ENCODE measurements at places on chromosomes 3 and 15.
A peak's percentile ranks its signal among the peaks of the same experiment; 100 is the strongest.

DNA sequence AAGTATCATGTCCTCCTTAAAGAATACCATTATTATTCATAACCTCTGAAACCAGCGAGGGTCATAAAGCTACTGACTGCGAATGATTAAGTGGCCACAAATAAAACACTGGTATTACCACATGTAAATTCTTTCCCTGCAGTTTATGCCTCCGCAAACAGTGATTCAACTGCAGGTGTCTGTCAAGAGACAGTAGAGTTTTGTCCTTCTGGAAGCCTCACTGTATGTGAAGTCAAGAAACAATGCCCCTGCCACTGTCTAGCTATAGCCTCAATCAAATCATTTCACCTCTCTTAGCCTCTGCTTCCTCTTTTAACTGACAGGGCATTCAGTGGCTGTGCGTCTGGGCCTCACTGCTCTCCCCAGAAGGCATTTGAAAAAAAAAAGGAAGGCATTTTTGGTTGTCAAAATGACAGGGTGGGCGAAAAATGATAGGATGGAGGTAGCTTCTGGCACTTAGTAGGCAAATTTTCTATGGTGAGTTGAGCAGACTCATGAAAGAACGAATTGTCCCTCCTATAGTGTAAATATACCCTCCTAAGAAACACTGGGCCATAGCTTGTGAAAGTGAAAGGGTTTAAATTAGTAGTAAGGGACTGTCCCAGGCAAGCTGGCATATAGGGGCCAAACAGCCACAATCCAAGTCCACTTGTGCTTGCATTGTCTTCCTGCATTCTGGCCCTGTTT, 66.7 kb downstream of the FILIP1L start:
- DNase-seq: peak; percentile 82

GRCh38 chr15:69116391-69116790, 44.0 kb upstream of the GLCE start:
- no peak for DNase-seq

DNA sequence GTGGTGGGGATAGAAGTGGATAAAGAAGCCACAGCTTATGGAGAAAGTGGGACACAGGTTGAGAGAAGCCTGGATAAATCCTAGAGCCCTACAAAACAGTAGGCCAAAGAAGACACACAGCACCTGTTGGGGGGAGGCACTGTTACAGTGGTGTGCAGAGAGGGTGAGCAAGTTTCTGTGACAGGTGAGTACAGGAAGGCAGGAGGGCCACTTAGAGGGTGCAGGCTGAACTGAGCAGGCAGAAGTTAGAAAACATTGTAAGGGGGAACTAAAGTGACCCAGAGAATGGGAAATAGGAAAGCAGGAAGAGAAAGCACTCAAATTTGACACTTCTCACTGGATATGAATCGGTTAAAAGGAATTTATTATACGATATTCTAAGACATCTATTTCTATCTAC, 146.1 kb upstream of the TMCO5A start:
- no peak for DNase-seq

DNA sequence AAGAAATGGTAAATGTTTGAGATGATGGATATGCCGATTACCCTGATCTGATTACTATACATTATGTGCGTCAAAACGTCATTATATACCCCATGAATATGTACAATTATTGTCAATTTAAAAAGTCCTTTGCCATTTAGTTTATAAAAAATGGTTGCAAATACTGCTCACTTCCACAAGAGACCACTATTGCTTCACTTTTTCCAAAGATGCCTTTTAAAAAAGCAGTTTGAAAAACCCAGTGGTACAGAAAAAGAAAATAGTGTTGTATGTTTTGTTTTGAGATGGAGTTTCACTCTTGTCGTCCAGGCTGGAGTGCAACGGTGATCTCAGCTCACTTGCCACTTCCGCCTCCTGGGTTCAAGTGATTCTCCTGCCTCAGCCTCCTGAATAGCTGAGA, 39.3 kb downstream of the EDEM1 start:
- peak; percentile 48 for DNase-seq

- DNase-seq: no peak
Measured at GRCh38 chr3:30777426-30778113, 116.9 kb downstream of the GADL1 start.

DNA sequence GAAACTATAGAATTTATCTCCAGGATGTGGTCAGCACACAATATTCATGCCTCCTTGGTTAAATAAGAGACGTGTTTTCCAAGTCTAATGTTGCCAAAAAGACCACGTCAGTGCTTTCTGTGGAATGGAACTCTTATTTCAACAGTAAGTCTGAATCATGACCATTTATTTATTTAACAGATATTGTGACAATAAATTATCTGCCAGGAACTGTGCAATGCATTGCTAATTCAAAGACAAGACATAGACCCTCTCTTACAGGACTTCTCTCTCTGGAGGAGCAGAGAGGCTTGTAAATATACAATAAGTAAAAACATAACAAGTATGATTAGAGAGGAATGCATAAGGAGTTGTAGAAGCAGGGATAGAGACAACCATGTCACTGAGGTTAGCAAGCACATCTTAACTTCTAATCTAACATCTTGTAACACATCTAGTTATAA, 227.5 kb downstream of the DTWD1 start:
- DNase-seq: no peak

- DNase-seq: peak; percentile 42
Measured at GRCh38 chr3:11373235-11373634, 101.0 kb downstream of the ATG7 start.

- no peak for DNase-seq
Measured at GRCh38 chr3:190645932-190646460, 132.1 kb downstream of the IL1RAP start.

GRCh38 chr3:55555873-55556618, 68.9 kb upstream of the WNT5A start:
- DNase-seq: no peak

DNA sequence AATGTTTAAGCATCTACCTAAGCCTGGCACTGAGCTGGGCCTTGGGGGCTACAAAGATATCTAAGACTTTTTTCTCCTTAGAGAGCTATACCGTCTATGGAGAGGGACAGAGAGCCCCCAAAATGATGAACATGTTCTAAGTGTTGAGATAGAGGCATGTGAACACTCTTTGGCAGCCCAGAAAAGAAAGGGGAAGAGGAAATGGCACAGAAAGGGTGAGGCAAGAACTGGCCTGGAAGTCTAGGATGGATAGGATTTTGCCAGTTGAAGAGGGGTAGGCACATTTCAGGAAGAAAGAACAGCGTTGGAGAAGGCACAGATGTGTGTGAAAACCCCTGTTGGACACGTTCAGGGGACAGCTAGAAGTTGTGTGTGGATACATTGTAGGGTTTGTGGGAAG, 276.2 kb upstream of the LRRFIP2 start:
- DNase-seq: no peak

- DNase-seq: no peak
Measured at GRCh38 chr3:24688446-24689148, 193.9 kb upstream of the THRB start.

DNA sequence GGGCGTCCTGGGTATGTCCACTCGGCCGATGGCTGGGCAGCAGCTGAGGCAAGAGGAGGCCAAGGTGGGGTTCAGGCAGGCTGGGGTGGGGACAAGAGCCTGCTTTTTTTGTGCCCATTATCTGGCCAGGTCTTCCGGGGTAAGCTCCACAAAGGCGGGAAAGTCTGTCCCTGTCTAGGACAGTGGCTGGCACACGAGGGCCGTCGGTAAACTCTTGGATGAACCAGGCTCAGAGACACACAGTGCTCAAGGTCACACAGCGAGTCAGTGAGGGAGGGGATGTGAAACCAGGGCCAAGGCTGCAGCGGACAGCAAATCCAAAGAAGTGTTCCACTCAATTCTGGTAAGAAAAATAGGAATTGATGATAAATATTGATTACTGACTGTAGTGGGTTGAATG, 2.9 kb downstream of the DNAJB8 start:
- no peak for DNase-seq

DNA sequence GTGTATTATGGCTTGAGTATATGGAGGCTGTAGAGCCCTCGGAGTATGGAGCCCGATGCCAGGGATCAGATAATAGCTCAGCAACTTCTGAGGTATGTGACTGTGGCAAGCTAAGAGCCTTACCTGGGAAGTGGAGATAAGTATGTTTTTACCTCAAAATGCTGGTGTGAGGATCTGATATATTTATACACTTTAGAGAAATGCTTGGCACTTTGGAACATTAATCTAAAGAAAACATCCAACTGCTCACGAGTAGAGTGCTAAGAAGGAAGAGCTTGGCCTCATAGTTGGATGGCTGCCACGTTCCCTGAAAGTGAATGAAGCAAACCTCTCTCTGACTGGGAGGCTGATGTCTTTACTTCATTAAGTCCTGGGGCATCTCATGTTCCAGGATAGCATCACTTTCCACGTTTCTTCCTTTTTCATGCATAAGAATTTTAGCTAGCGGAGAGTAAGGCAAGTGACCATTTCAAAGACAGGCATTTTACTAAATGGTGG, 58.9 kb upstream of the GOLGA8J start:
- no peak for DNase-seq

DNA sequence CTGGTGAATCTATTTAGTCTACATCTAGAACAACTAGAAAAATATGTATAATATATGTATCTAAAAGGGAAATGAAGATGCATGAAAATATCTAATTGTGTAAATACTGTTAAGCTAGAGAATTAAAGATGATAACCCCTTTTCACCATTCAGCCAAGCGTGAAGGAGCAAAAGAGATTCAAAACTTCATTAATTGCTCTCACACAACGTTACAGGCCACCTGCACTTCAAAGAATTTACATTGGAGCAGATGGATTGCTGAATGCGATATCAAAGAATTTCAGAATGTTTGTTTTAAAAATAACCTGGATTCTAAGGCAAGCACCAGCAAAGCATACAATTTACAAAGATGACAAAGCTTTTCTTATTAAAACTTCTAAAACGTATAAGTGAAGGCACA, 243.2 kb downstream of the ROBO2 start:
- DNase-seq: no peak

Measured in GM12865 (cell line).